Right renal pelvis (tissue), 4 donors: ENCODE measurements at places on chromosomes 5 and 9. TPM values are rescaled to one million over a fixed set of nuclear protein-coding genes. Genes with fewer than 3 reads are reported as not detected.

DNA sequence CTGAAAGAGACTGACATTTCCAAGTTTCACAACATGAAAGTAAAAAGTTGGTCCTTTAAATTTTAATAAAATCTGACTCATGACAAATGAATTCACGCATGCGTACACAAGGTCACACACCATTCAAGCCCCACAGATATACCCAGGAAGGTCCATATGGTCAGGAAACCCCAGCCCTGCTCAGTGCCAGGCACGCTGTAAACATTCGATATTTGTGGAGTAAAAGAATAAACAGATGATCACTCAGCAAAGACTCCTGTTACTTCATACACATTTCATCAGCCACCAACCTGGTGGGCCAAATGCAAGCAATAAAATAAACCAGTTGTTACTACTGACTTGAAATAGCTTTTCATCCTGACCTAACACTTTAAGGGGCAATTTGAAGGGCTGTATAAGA is 158.0 kb upstream of the RETREG1 start:
- no peak for DNase-seq

GRCh38 chr5:19531374-19531952 is 456.5 kb downstream of the CDH18 start:
- no peak for DNase-seq

FYB1 gene
- polyA plus RNA-seq = 4.3 TPM

NUTM2F gene
- polyA plus RNA-seq = not detected

FOXI1 gene
- 7.2 TPM for polyA plus RNA-seq

DNA sequence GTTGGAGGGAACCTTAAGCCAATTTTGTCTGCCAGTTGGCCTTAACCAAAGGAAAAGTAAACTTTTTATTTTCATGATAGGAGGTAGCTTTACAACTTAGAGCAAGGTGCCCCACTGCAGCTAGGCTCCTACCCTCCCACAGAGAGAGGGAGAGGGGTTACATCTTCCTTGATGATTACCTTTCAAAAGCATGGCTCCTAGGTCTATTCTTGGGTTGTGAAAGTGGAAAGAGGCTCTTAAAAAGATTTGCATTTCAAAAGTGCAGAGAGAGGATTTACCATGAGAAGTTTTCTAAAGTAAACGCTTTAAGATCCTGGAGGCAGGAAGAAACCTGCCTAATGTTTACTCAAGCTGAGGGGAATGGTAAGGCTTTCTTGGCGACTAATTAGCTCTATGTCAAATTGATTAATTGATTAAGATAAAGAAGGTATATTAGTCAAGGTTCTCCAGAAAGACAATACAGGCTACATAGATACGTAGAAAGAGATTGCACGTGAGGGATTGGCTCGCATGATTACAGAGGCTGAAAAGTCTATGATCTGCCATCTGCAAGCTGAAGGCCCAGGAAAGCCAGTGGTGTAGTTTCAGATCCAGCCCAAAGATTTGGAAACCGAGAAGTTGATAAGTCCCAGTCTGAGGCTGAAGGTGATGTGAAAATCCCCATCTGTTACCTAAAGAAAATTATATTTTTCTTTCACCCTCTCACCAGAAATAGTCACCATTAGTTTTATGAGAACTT is 333.8 kb upstream of the CTNND2 start:
- no peak for DNase-seq

FAM169A gene
- polyA plus RNA-seq = 21.9 TPM

SFXN1 gene
- polyA plus RNA-seq = 44.0 TPM

- no peak for DNase-seq
Observed at GRCh38 chr5:4906786-4907185, 233.3 kb upstream of the ADAMTS16 start.

DNA sequence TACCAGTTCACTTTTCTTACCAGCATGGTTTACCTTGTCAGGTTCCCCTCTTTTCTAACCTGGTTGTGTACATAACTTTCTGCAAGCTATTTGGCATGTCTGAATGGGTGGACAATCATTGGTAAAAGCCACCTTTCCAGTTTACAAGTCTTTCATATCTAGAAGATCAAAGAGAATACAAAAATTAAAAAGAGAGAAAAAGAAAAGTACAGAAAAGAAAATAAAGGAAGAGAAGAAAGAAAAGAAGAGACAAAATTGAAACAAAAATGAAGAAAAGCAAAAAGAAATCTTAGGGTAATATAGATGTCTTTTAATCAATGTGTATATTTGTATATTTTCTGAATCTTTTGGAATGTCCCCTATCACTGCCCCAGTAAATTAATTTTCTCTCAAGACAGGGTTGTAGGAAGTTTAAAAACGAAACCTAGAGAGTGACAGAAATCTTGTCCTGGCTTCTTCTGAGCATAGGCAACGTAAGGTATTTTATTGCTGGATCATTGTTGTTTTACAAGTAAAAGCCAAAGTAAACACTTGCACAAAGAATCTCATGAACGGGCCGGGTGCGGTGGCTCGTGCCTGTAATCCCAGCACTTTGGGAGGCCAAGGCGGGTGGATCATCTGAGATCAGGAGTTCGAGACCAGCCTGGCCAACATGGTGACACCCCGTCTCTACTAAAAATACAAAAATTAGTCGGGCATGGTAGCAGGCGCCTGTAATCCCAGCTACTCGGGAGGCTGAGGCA is 98.7 kb upstream of the IFNE start:
- no peak for DNase-seq

GRCh38 chr9:125405938-125406809 is 144.5 kb downstream of the GAPVD1 start:
- no peak for DNase-seq

GRCh38 chr9:135440620-135441019 is 39.0 kb upstream of the PPP1R26 start:
- DNase-seq = no peak

DNA sequence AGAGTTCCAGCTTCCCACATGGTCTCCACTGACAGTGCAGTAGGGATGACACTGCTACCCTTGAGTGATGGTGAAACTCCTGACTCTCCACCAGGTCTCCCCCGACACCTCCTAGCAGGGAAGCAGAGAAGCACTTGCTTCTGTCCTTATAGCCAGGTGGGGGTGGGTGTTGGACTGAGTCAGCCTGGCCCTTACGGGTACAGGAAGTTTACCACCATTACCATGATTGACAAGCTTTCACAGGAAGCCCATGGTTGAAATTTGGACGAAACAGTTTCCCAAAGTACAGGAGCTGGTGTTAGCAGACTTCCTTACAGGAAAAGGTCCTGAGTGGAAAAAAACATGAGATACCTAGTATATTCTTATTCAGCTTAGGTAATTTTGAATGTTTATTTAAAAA is 3.1 kb upstream of the FBXL7 start:
- no peak for DNase-seq

GRCh38 chr5:107887166-107887943 is 216.6 kb upstream of the EFNA5 start:
- DNase-seq = no peak

DNA sequence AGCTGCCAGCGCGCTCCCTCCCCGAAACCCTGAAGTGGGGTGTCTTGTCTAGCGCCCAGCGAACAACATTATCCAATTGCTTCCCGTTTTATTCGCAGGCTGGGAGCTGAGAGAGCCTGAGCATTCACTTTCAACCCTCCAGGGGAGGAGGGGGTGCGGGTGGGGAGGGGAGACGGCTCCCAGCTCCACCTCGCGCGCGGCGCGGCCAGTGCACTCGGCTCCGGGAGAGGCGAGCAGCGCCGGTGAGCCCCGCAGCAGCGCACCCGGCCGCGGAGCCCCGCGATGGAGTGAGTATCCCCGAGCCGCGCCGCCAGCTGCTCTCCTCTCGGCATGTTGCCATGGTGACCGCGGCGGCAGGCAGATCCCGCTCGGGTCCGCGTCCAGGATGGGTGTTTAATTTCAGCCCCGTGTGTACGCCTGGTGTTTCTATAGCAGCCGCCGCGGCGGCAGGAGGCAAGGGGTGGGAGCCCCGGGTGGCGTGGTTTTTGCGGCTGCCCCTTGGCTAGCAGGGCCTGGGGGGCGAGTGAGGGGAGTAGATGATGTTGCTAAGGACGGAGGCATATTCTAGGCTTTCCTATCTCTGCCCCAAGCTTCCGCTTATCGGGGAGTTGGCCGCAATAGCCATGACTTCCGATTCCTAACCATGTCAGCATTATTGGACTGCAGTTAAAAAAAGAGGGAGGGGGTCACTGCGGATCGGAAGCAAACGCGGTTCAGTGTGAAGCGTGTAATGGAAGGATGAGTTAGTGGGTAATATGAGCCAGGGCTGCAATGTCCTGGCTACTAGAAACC is 139.2 kb upstream of the PALM2AKAP2 start:
- DNase-seq = peak; percentile 52

DNA sequence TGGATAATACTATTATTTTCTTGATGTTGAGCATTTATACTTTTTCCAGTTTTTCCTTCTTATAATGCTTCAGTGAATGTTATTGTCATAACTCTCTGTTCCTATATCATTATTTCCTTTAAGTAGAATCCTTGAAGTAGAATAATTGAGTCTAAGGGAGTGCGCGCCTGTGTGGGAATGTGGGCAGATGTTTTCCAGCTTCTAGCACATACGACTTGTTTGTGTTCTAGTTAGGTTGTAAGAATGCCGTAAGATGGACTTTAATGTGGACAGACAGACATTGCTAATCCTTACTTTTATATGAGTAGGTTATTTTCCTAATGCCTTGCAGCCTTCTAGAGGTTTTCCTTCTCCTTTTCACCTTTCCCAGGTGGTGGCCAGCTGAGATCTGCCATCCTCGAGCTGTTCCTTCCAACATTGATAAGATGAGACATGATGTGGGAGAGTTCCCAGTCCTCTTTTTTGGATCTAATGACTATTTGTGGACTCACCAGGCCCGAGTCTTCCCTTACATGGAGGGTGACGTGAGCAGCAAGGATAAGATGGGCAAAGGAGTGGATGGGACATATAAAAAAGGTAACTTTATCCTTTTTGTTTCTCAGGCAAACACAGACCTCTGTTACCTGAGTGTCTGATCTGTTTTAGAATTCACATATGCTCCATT is 34.2 kb downstream of the RAB24 start:
- no peak for DNase-seq

- DNase-seq = no peak
Observed at GRCh38 chr5:14141764-14142163, 1.4 kb upstream of the TRIO start.

DNA sequence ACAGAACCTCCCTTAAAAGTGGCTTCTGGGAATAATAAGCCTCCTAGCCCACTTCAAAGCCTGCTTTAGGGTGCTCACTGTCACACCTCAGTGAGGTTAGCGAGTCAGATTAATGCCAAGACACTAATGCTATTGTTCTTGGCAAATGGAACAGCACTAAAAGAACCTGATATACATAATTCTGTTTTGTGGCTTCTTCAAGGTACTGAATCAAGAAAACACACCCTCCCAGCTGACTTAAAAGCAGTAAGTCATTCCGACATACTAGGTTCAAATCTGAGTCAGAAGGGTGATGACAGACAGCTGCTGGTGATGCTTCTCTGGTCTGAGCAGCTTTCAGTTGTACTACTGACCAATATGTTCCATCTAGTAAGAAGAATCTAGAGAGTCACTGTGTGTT is 121.6 kb downstream of the OXCT1 start:
- no peak for DNase-seq

- no peak for DNase-seq
Observed at GRCh38 chr5:154164249-154164581, 26.3 kb upstream of the GALNT10 start.

DNA sequence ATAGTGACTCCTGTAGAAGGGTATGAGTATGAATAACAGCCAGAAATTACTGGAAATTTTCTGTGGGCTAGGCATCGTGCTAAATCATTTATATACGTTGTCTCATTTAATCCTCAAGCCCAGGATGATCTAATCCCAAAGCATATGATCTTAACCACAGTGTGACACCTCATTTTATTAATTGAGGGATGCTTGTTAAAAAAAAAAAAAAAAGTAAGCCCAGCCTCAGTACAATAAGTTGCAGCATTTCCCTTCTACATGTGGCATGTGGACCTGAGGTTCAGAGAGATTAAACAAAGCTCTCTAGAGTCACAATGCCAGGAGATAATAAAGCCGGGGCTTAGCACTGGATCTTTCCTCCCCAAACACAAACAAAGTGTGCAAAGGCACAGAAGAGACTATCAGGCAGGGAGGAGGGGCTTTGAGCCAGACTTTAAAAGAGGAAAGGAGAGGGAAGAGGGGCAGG is 49.5 kb downstream of the KLF4 start:
- no peak for DNase-seq

SPATA31E1 gene
- polyA plus RNA-seq = not detected
